EL (cell line): ENCODE measurements at places on chromosomes 1 and 21.
A peak's percentile ranks its signal among the peaks of the same experiment; 100 is the strongest.

DNA sequence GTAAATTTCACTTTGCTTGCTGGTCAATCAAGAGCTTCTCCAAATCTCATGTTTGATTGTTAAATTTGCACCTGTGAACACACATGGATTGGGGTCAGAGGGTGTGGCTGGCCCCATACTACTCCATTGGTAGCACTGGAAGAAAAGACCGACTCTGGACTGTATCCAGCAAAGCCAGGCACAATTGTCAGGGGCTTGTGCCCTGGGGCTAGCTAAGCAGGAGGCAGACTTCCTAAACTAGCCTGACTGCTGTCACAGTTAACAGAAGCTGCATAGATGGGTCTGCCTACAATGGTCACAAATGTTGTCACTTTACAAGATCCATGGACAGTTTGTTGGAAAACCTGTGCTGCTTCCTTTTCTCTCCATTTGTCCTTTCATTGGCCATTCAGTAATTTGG is 421.0 kb downstream of the DSCAM start:
- no peak for DNase-seq

GRCh38 chr1:22234476-22235030 is 91.7 kb upstream of the WNT4 start:
- no peak for DNase-seq

GRCh38 chr1:210616356-210616755 is 287.7 kb downstream of the HHAT start:
- no peak for DNase-seq

DNA sequence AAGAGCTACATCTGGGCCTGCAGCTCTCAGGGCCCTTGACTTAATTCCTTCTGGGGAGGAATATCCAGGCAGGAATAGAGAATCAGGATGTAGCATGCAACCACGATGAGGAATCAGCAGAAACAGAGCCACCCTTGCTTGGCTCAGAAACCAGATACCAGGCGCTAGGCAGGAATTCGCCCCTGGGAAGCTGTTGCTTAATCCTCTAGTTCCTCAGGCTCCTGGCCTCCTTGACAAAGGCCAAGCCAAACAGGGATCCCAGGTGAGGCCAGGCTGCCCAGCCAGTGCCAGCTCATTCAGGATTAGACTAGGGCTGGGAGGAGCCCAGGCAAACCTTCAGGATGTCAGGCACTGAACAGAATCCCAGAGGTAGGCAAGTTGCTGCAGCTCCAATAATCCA is 48.2 kb upstream of the IRF2BP2 start:
- peak; percentile 72 for DNase-seq

DNA sequence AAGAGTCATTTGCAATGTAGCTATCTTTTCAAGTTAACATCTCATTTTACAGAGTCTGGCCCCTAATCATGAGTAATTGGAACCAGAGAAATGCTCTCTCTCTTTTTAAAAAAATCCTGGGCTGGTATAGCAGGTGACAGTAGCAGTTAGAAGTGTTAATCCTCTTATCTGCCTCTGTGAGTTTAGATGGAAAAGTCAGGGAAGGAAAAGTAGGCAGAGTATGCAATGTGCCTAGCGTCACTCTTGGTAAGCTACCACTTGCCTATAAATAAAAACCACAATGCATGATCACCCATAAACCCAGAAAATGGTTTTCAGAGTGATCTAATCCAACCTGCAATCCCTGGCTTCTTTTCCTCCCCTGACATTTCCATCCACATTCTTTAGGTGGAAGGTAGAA is 43.2 kb downstream of the UTP25 start:
- DNase-seq: no peak

DNA sequence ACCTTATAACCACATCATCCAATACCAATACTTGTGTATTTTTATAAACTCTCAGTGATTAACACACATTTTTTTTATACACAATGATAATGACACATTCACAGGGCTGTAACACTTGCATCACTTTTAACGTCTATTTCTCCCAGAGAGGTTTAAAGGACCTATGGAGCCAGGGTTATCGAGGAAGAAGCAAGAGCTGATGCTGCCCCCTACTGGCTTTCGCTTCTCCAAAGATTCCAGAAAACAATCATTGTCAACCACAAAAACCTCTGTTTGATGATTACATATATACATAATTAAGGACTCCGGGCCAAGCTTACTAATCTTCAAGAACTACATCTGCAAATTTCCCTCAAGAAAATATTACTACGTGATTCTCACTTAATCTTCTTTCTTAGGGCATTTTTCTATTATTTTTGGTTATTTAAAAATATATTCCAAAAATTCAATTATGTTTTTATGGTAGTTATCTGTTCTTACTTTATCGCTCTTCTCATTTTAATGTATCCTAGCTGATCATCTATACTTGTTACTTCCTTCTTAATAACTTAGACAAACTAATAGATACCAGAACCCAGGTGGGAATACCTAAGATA is 214.5 kb downstream of the VAV3 start:
- peak; percentile 48 for DNase-seq

DNA sequence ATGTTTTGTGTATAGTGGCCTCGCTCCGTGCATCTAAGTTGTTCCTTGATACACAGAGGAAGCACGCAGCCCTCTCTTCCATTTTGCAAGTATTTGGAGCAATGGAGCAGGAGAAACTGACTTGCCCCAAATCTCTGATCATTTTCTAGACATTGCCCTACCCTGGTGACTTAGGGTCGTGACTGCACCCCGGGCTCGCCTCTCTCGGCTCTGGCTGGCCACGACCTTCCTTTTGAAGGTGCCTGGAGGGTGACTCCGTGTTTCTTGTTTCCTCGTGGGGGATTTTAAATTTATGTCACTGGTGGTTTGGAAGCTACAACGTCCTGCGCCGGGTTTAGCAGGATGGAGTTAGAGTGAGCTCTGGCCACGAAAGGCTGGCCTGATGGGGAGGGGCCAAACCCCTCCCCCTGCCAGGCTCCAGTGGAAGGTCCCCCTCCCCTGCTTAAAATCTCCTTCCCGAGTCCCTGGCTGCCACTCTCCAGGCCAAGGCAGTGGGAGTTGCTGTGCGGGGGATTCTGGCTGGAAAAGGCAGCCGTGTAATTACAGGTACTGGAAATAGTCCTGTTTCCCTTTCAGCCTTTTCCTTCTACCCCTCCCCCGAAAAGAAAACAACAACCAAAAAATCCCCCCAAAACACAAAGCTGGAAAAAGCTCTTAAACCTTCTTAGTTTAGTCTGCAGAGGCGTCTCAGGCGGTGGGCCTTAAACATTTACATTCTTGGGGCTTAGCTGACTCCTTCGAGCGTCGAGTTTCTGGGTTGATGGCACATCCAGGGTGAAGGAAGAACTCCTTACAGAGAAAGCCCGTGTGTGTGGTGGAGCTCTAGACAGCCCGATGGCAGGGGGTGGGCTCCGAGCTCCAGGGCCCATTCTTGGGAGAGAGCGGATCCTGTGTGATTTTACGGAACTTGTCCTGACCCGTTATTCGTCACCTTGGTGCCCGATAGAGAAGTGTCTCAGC is 28.1 kb downstream of the SPSB1 start:
- DNase-seq: no peak

DNA sequence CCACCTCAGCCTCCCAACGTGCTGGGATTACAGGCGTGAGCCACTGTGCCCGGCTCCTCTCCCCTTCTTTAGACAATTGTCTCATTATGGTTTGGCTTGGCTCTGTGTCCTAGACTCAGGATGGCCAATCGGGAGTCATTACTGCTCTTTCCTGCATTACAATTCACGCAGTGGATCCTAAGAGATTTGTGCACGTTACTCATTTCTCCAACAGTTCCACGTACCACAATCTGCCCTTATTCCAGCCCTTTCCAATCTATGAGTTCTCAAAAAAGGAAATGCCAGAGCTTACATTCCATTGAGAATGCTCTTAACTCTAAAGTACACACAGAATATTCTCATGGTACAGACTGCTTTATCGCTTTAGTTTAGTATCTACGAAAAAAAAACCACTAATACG is 357.0 kb downstream of the GPATCH2 start:
- peak; percentile 25 for DNase-seq

DNA sequence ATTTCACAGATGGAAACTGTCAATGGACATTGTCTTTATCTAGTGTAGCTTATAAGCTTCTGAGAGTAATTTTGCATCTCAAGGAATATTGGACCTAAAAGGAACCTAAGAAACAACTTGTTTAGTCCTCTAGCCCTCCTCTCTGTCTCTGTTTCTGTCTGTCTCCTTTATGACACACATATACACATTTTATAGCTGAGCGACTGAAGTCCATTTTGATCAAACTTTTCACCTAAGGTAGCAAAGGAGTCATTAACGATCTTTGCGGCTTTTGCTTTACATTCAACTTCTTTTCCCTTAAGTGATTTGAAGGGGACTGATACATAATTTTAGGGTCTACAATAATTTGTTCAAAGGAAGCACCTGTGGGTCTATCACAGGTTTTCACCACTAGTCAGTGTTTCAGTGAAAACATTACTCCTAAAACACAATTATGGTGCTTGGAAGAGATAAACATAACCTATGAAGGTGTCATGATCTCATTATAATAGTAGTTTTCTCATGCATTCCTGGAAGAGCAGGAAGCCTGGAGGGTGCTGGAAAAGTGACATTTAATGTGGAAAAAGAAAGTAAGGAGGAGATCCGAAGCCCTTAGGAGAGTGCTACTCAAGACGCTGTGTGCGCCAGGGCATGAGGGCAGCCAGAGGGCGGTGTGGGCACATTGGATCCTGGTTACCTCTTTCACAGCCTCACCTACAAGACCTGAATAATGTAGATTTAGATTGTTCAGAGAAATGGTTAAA is 248.6 kb downstream of the DNM3 start:
- peak; percentile 35 for DNase-seq

DNA sequence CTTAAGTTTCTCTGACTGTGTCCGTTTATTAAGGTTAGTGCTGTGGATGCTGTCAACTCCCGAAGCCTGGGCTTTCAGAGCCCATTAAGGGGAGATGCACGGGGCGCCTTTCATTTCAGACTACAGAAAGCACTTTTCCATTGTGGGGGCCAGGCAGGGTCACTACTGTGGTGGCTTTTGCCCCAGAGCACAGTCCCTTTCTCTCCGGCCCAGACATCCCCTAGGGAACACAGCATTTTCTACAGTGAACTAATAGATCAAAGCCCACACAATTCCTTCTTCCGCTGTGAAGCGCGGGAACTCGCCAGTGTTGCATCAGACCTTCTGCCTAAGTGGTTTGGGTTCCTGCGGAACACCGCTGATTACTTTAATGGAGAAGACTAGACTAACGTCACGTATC is 26.8 kb upstream of the MAP1LC3C start:
- DNase-seq: no peak

GRCh38 chr1:182191381-182192115 is 130.0 kb upstream of the ZNF648 start:
- no peak for DNase-seq

- no peak for DNase-seq
Observed at GRCh38 chr21:46437096-46437498, 21.6 kb upstream of the DIP2A start.

DNA sequence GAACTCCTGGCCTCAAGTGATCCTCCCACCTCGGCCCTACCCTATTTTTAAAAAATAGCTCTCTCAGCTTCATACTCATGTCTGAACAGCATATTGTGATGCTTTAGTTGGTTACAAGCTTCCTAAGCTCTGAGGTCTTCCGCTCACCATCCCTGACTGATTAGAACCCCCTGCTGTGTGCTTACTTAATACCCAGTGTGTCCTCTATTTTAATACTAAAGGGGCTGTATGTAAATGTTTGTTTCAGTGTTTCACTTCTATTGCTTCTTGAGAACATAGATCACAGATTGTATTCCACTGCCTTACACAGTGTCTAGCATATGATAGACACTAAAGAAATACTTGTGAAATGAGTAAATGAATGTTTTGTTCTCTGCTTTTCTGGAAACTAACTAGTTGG is 29.8 kb downstream of the ZYG11B start:
- DNase-seq: no peak

GRCh38 chr21:30839304-30839703 is 9.7 kb upstream of the KRTAP7-1 start:
- DNase-seq: no peak

DNA sequence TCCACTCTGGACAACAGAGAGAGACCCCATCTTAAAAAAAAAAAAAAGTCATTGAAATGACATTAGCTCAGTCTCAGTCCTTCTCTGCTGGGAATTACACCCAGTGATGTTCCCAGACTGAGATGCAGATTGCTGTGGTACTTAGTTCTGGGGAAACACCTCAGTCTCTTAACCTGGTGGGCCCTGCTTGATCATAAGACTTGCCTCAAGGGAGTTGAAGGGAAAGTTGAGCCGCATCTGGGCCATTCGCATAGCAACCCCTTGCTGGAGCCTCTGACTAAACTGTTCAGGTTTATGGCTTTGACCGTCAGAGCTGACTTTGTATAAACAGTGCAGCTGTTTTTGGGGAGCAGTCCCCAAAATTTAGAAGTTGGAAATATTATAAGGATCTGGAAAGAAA is 13.4 kb downstream of the FCRL4 start:
- no peak for DNase-seq

GRCh38 chr1:12438349-12438924 is 179.6 kb downstream of the DHRS3 start:
- DNase-seq: no peak

DNA sequence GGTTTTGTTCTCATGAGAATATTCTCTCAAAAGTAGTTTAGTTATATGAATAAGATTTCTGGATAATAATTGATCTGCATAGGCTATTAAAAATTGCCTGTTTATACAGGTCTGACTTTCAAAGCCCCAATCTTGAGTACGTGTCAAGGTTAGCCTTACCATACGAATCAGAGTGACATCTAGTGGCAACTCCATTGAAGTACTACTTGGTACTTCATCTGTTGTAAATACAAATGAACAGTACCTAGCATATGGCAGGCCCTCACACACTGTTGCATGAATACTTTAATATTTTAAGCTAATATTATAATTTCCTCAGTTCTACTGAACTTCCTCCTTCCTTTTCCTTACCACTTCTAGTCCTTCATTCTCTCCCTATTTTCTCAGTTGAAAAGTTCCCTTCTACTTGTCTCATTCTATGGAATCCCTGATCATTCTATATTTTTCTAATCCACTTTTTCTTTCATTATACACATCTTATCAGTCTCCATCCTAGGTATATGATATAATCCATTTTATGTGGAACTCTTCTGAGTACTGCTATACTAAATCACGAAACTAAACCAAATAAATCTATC is 101.2 kb downstream of the AKT3 start:
- peak; percentile 73 for DNase-seq

DNA sequence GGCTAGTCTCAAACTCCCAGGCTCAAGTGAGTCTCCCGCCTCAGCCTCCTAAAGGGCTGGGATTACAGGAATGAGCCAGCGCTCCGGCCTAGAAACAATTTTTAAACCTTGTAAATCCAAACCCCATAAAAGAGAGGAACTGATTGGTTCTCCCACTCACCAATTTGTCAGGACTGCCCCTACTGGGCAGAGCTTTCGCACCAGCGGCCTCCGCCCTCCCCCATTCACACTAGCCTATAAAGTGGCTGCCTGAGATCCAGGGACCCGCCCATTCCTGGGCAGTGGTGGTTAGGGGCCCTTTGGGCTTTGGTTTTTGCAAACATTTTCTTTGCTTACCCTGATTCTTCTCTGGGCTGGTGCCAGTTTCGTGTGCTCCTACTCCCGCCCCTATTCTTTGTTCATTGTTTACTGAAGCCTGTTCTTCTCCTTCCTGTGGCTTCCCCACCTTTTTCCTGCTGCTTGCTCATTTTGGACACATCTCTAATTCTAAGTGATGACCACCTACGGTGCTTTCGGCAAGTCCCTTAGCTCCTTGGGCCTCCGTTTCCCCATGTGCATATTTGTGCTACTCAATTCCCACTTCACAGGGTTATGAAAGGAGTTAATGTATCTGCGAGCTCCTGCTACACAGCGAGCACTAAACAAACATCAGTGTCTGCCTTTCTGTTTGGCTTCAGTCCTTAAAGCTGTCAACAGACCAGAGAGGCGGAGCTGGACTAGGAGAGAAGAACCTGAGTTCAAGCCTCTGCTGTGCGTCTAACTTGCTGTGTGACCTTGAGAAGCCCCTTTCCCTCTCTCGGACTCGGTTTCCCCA is 39.8 kb upstream of the CLIC4 start:
- DNase-seq: peak; percentile 58
